ENCODE measurements at places on chromosomes 5 and 9.

GRCh38 chr9:98142182-98142907 is 23.3 kb upstream of the TRIM14 start:
- no peak for DNase-seq

- no peak for DNase-seq
These were observed 34.8 kb upstream of the PRDM12 start for GRCh38 chr9:130629443-130630070.

- no peak for DNase-seq
These were observed 541.6 kb upstream of the DAP start for GRCh38 chr5:11302663-11303062.

- no peak for DNase-seq
These were observed 165.7 kb downstream of the KCTD16 start for GRCh38 chr5:144336191-144336961.

DNA sequence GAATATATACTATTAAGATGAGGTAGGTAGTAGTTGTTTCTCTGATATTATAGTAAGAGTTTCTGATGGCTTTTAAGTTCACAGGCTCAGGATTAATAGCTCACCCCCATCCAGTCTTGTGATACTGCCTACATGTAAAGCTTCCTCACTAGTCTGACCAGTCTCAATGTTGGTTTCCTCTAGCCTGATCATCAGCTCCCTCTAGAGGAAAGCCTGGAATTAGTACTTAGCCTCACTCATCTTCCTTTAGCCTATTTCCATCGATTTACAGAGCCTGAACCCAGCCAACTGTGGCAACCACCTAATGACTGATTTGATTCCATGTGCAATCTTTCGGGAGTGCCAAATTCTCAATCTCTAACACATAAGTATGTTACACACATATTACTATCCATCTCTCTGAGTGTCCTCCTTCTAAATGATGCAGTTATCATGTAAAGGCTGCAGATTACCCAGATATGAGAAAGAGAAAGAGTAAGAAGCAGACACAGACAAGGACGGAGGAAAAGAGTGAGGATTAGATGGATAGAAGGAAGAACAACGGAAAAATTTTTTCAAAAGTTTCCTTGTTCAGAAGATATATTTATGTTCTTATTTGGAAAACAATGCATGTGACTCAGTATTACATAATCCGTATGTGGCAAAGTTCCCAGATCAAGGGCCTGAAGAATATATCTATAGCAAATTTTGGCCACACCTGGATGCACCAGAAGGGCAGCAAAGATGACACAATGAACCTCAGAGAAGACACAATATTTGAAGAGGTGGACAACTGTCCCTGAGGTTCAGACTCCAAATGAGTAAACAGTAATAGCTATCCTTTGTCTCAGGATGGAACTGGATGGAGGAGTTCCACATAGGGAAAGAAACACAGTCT is 333.7 kb downstream of the ELAVL2 start:
- DNase-seq, result peak; percentile 11

- no peak for DNase-seq
These were observed 386.0 kb downstream of the SPOCK1 start for GRCh38 chr5:137113161-137113560.

- DNase-seq, result no peak
These were observed 68.1 kb upstream of the ERCC6L2 start for GRCh38 chr9:95807326-95807947.

DNA sequence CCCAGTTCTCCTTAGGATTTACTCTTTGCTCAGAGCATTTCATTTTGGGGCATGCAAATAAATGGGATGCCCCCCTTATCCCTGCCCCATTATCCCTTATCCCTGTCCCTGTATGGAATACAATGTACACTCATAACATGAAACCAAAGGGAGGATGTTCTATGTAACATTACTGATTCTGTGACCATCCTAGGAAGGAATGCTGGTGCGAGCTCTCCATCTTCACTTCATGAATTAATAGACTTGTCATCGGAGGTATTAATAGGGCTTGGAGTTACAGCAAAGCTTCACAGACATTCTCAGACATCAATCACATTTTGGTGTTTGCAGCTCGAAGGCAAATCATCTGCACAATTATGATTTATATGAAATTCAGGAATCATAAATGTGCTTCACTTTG is 20.4 kb upstream of the PIK3R1 start:
- no peak for DNase-seq

DNA sequence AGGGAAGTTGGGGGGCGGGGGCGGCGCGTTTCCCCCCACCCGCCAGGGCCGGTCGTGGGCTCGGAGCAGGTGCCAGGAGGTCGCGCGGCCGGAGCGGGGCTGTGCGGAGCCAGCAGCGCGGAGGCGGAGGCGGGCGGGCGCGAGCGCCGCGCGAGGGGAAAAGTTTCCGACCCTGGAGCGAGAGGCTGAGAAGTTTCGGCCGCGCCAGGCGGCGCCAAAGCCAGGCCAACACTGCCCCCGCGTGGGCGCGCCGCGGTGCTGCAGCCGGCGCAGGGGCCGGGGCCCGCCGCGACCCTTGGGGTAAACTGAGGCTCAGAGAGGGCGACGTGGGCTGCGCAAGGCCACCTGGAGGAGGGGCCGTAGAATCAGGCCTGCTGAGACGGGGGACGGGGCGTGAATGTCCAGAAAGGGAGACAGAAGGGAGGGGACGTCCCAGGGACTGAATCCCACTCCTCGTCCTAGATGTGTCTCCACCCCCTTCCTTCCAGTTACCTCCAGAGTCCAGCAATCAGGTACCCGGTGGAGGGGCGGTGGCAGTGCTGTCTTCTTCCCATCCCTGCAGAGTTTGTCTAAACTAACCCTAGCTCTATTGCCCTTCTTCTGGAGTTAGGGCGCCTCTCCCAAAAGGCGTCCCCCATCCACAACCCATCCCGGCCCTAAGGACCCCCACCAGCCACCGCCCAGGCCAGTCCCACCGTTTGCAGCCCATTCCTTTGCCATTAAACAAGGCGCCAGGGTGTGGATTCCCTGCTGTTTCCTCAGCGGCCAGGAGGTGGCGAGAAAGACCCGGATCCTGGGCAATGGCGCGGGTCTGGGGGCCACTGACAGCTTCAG is 10.2 kb downstream of the C9orf50 start:
- DNase-seq, result peak; percentile 88

- DNase-seq, result no peak
These were observed 18.6 kb downstream of the STKLD1 start for GRCh38 chr9:133394687-133395271.

DNA sequence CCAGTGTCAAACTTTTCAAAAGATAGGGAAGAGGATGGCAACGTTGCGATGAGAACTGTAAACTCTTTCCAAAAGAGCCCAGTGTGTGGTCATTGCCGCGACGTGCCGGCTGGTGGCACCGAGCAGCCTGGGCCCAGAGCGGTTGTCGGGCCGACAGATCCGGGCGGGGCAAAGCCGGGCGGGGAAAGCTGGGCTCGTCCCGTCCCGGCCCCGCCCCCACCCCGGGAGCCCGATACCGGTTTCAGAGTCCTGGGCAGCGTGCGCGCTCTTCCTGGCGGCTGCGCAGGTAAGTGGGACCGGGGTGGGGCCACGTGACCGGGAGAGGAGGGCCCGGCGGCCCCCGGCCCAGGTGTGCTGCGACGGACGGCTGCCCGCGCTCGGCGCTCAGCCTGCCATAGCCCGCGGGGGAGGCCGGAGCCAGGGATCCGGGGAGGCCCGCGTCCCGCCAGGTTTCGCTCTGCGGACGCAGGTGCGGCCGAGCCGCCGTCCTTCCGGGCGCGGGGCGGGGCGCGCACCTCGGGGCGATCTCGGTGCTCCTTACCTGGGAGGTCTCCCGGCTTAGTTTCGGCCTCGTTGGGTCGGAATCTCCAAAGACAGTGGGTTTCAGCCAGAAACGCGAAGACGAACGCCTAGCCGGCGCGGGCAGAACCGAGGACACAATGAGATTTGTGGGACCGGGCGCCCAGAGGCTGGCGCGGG is at the start of gene MARVELD2:
TSS of gene MARVELD2 (plus strand) at position 232 of the 699 bp plus-strand sequence. CDS start 4,270 bp downstream, outside the sequence.
- DNase-seq, result peak; percentile 66

- no peak for DNase-seq
These were observed 364.5 kb downstream of the MAN2A1 start for GRCh38 chr5:110054240-110054639.

- DNase-seq, result no peak
These were observed 105.6 kb downstream of the KCTD16 start for GRCh38 chr5:144276034-144276822.

DNA sequence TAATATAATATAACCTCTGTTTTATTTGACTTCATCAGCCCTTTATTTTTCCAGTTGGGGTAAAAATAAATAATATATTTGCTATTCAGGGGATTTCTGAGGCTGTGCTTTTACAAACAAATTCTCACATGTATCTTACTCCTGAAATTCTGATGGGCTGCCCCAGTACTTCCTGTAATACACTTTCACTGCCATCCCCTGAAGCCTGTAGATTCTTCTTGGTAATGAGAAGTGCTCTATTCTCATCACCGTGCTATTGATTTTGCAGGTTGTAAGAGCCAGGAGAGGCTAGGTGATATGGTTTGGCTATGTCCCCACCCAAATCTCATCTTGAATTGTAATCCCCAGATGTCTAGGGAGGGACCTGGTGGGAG is 91.9 kb upstream of the CEP78 start:
- no peak for DNase-seq

DNA sequence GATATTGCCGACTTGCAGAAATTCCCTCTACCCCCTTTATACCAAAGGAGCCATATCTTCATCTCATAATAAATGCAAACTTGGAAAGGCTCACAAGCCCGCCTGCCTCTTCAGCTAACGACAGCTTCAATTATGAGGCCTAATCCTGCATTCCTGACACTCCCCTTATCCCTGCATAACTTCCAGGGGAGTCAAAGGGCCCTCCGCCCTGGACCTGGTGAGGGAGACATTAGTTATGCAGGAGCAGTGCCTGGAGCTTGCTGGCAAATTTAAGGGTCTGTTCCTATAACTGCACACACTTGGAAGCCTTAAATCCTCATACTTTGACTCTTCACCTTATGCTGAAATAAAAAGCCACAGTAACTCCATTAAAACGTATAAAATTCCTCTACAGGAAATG is 617.9 kb downstream of the BNC2 start:
- no peak for DNase-seq

GRCh38 chr5:149939546-149939945 is 5.0 kb downstream of the PDE6A start:
- no peak for DNase-seq

DNA sequence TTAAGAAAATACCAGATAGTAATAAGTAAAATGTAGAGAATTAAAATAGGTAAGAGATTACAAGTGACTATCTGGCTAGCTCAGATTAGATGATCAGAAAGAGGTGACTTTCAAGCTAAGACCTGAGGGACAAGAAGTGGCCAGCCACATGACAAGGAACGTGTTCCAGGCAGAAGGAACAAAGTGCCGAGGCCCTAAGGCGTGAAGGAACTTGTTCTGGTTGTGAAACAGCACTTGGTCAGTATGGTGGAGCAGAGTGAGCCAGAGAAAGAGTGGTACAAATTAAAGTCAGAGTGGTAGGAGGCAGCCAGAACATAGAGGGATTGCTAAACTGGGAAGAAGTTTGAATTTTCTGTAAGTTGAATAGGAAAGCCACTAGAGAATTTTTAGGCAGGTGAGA is 73.6 kb downstream of the ADRB2 start:
- DNase-seq, result no peak

- DNase-seq, result no peak
These were observed 248.7 kb downstream of the LURAP1L start for GRCh38 chr9:13023498-13023897.

GRCh38 chr5:96776621-96777020 is 31.1 kb downstream of the ERAP1 start:
- no peak for DNase-seq

DNA sequence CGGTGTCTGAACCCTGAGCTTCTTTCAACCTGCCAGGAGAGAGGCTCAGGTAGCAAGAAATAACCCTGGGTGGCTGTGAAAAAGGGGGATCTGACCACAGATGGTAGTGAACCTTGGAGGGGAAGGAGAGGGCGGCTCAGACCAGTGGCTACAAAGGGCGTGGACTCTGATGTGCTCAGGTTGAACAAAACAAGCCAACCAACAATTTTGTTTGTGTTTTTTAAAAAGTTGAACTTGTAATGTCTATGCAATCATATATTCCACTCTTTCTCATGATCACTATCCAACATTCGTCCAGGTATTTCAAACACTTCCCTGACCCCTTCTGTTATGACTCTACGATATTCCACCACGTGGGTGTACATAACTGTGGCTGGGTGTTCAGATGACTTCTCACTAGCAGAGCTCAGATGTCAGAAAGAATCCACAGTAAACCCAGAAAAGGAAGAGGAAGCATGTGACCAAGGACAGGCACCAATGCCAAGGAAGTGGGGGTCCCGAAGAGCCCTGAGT is 20.0 kb downstream of the PTPN3 start:
- DNase-seq, result no peak

DNA sequence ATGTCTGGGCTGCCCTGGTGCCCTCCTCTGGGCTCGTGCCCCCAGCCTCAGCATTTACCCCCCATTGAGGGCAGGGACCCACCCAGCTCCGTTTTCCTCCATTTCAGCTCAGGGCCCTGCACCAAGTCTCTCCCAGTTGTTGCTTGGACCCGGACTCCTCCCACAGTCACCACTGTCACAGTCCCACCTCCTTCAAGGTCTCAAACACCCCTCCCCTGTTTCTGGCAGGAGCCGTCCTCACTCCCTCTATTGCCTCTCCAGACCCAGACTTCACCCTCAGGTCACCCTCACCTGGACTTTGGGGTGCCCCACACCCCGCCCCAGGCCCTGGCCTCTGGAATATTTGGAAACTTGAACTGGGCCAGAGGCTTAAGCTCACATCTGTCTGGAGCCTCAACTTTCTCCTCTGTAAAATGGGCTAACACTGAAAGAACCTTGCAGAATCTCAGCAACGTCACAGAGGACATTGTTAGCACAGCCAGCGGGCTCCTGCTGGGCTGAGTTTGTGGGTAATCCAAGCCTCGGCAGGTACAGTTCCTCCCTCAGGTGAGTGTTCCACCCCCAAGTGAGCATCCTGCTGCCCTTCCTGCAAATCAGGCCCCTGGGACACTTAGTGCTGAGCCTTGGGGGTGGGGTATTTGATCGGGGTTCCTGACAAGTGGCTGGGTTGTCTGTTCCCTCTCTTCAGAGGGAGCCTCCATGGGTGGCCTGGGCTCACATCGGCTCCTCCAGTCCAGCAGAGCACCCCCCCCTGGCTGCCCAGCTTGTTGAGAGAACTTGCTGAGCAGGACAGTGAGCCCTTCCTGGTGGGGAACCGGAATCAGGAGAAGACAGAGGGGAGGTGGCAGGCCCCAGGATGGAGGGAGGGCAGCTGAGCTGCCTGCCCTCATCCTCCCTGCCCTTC is 130.1 kb downstream of the C9orf50 start:
- DNase-seq, result no peak

DNA sequence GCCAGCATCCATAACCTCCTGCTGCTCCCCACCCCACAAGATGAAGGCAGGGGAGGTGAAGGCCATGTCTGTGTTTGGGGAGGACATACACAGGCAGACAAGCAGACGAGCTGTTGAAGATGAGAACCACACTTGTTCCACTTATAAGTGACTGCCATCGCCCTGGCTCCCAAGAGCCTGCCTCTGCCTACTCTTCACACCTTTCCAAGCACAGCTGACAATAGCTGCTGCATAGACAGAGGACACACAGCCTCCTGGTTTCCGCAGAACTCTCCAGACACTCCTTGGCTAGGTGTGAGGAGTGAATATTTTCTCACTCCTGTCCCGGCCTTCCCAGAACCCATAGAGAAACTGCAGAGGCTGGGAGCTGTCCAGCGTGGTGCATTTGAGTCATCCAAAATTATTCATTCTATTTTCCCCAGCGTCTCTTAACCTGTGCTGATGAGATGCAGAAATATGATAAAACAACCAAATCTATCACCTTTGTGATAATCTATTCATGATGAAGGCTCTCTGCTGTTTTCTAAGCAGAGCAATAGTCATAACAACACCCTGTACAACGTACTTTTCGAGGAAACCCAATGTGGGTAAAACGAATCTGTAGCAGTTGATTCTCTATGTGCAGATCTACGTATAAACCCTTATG is 24.7 kb downstream of the KLF9 start:
- DNase-seq, result no peak

GRCh38 chr9:83336706-83337105 is 201.5 kb downstream of the FRMD3 start:
- DNase-seq, result no peak

Measured in frontal cortex (tissue), 4 donors.